Trophoblast cell (in vitro differentiated cells and primary cell): ENCODE measurements at places on chromosomes 6 and 20.

- no peak for DNase-seq
- no peaks in the 10 kb centered on the region for H3K27me3 ChIP-seq
- no peak overlapping the region for H3K27ac ChIP-seq
- H3K4me3 ChIP-seq: no peak overlapping the region
- H3K36me3 ChIP-seq: no peaks in the 10 kb centered on the region
- H3K4me1 ChIP-seq: no peaks in the 10 kb centered on the region
Observed at GRCh38 chr6:109014606-109015005, 80.0 kb downstream of the SESN1 start.

DNA sequence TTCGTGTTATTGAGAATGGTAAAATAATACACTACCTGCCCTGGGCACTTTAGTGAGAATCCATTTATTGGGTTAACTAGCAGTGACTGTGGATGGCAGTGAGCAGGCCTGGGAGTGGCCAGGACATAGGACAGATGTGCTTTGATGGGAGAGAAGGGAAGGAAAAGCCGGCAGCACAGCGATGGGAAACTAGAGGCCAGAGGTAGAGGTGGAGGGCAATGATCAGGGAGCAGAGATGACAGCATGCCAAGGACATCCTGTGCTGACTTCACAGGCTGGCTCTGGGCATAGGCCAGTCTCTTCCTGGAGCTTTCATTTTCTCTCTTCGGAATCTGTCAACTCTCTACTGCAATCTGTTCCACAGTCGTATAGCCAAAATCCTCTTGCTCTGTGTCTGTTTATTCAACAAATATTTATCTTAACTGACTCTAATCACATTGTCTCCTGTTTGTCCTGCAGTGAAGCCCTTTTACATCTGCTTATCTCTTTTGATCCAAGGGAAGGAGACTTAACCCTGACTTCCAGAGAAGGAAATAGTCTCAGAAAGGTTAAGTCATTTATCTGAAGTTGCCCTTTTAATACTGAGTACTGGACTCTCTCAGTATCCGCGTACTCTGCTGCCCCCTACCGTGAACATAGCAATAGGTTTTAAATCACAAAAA lies 18.4 kb upstream of the MMP24 start:
- no peaks in the 10 kb centered on the region for H3K4me1 ChIP-seq
- no peak overlapping the region for H3K4me3 ChIP-seq
- H3K27ac ChIP-seq: no peak overlapping the region
- no peaks in the 10 kb centered on the region for H3K36me3 ChIP-seq
- no peaks in the 10 kb centered on the region for H3K27me3 ChIP-seq

- no peaks in the 10 kb centered on the region for H3K4me1 ChIP-seq
- no peak for DNase-seq
- H3K4me3 ChIP-seq: no peak overlapping the region
Observed at GRCh38 chr6:138456401-138456790, 42.9 kb downstream of the NHSL1 start.

DNA sequence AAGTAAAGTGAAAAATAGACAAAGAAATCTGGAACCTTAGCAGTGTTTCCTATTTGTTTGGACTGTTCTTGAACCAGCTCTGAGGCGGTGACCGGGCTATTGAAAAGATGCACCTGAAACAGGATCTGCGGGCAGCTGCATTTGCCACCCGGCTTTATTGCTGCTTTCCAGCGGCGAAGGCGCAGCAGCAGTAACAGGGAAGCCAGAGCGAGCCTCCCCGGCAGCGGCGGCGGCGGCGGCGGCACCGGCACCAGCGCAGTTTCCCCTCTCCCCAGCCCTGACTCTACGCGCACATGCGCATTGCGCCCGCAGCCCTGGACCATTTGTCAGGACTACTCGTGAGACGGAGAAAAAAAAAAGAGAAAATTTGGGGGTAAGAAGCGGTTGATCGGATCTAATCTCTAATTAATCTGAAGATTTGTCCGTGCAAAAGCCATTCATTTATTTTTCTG lies at the start of gene L3MBTL3:
TSS of gene L3MBTL3 (plus strand) at position 290 of the 452 bp plus-strand sequence. CDS start 24,119 bp downstream, outside the sequence.
- H3K4me3 ChIP-seq: peak within 1 kb of the TSS; percentile 98
- no peaks in the 10 kb centered on the region for H3K36me3 ChIP-seq
- no peak within 1 kb of the TSS for H3K27ac ChIP-seq
- H3K4me1 ChIP-seq: no peaks in the 10 kb centered on the region
- peak; percentile 95 for DNase-seq
- no peaks in the 10 kb centered on the region for H3K27me3 ChIP-seq

DNA sequence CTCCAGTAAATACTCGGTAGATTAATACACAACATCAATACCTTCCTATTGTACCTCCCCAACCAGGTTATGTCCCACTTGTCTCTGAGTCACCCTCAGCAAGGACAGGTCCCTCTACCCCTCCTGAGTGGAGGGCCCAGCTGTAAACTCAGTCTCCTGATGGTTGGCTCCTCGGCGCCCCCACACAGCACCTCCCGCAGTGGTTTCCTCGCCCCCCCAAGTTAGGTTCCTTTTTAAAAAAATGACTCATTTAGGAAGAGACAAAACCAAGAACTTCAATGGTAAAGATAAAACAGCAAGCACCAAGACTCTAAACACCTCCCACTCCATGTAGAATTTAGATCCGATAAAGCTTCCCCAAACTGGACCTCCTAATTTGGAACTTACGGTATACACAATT lies 83.5 kb downstream of the TRERF1 start:
- H3K4me1 ChIP-seq: no peaks in the 10 kb centered on the region
- H3K27me3 ChIP-seq: no peaks in the 10 kb centered on the region
- no peak for DNase-seq
- H3K36me3 ChIP-seq: no peaks in the 10 kb centered on the region

GRCh38 chr6:125797886-125798444 lies 7.2 kb downstream of the NCOA7 start:
- no peak overlapping the region for H3K4me3 ChIP-seq
- no peaks in the 10 kb centered on the region for H3K27me3 ChIP-seq
- H3K36me3 ChIP-seq: no peaks in the 10 kb centered on the region
- DNase-seq: peak; percentile 85
- H3K4me1 ChIP-seq: peaks cover 9% of the 10 kb centered on the region

DNA sequence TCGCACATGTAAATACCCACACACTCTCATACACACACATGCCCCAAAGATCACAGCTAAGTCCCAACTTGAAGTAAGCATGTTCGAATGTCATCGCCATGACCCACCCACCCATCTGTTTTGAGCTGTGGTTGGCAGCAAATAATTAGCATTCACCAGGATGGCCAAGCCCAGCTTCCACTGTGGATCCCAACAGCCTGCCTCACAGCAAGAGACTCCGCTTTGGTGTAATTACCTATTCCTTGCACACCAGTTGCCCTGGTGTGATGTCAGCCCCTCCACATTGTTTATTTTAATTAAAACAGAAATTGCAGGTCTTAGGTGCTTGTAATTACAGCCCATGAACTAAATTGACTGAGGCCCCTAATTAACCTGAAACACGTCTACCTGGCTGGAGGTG lies 81.1 kb downstream of the MAFB start:
- DNase-seq: no peak
- H3K4me3 ChIP-seq: no peak overlapping the region
- no peak overlapping the region for H3K27ac ChIP-seq

GRCh38 chr6:7820288-7820835 lies 90.2 kb downstream of the TXNDC5 start:
- no peak overlapping the region for H3K4me3 ChIP-seq
- no peaks in the 10 kb centered on the region for H3K36me3 ChIP-seq
- H3K27ac ChIP-seq: no peak overlapping the region

DNA sequence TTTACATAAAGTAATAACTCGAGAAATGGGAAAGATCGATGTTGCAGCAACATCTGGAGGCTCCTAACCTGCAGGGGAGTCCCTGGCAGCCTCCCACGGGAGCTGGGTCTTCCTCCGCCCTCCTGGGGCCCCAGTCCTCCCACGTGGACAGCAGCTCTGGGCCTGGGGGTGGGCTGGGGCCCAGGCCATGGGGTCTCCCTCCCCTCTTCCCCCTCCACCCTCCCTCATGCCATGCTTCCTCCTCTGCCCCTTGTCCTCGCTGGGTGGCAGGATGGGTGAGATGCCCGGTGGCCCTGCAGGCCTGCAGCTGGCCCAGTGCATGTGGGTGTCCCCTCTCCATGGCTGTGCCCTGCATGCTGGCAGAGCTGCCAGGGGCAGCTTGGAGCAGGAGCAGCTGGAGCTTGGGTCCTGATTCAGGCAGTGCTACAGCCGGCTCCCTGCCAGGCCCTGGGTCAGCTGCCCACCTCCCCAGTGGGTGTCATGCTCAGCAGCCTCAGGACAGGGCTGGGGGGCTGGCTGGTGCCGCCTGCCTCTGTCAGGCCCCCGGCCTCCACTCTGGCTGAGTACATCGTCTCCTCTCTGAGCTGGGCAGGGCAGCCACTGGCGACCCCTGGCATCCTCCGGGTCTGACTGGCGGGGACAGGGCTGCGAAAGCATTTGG lies 48.9 kb upstream of the BHLHE23 start:
- H3K4me1 ChIP-seq: no peaks in the 10 kb centered on the region
- no peak for DNase-seq
- H3K36me3 ChIP-seq: no peaks in the 10 kb centered on the region
- H3K4me3 ChIP-seq: no peak overlapping the region
- H3K27ac ChIP-seq: no peak overlapping the region

- no peaks in the 10 kb centered on the region for H3K36me3 ChIP-seq
- no peak overlapping the region for H3K4me3 ChIP-seq
- no peak for DNase-seq
- no peak overlapping the region for H3K27ac ChIP-seq
- peaks cover 3% of the 10 kb centered on the region for H3K27me3 ChIP-seq
Observed at GRCh38 chr6:70370496-70370895, 42.8 kb upstream of the FAM135A start.

DNA sequence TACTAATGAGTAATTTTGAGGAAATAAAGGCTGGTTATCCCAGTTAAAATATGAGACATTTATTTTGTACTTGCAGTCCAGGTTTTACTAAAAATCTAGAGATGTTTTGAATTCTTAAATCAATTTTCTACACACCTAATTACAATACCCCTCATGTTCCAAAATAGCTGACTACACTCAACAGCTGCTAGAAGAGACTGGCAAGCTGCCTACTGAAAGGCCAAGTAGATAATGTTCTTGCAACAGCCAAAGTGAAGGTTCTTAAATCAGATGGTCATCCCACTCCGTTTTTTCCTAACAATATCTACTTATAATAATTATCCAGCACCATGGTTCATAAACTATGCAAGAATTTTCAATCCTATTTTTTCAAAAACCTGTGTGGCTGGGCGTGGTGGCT lies 69.0 kb downstream of the DTNBP1 start:
- H3K4me3 ChIP-seq: no peak overlapping the region
- no peak overlapping the region for H3K27ac ChIP-seq
- no peaks in the 10 kb centered on the region for H3K27me3 ChIP-seq
